ENCODE measurements at places on chromosomes 4 and X.
A peak's percentile ranks its signal among the peaks of the same experiment; 100 is the strongest.

DNA sequence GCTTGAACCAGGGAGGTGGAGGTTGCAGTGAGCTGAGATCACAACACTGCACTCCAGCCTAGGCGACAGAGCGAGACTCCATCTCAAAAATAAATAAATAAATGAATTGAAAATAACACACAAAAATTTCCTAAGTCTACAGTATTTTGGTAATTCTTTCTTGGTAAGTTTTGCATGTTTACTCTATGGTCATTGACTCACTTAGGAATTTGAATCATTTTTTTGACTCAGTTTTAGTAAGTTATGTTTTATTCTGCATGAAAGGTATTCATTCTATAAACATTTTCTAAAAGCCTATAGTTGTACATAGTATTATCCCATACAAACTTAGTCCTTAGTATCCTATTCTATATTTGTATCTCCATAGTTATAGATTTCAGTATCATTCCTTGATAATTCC is 772.9 kb upstream of the SLIT2 start:
- DNase-seq: no peak

DNA sequence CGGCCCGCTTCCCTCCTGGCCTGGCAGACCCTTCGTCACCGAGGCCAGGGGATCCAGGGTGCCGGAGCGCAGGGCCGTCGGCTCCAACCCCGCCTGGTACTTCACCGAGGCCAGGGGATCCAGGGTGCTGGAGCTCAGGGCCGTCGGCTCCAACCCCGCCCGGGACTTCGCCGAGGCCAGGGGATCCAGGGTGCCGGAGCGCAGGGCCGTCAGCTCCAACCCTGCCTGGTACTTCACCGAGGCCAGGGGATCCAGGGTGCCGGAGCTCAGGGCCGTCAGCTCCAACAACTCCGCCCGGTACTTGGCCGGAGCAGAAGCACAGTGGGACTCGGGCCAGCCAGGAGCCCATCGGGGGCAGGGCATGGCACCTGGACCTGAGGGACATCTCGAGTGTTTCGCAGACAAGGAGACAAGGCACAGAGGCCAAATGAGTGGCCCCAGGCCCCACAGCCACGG is 85.1 kb downstream of the FAM53A start:
- no peak for DNase-seq

GRCh38 chrX:20989361-20989760 is 384.9 kb upstream of the CNKSR2 start:
- no peak for DNase-seq

GRCh38 chrX:129678614-129679195 is 23.9 kb upstream of the APLN start:
- no peak for DNase-seq

- no peak for DNase-seq
Measured at GRCh38 chrX:29470030-29470429, 745.3 kb upstream of the MAGEB2 start.

DNA sequence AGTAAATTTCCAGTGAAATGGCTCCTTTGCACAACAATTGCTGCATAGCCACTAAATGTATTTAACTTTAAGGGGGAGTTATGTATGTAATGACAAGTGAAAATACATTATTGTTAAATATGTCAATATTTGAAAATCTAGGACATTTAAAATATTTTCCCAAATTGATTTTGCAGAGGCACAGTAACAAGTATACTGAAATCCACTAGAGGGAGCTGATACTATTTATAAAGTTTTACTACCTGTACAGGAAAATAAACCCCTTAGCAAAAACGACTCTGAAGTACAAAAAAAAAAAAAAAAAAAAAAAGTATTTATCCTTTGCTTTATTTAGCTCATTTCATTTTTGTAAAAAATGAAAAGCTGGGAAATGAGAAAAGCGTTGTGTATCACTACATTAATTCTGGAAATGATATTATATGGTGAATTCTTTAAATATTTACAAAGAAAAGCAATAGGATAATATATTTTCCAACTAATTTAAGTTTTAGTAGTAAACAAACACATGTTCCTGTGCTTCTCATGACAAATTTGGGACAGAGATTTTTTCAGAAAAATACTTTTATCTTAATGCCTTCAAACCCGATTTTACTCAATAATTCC is 727.7 kb downstream of the DMD start:
- DNase-seq: no peak

GRCh38 chr4:43564107-43564506 is 671.6 kb downstream of the GRXCR1 start:
- no peak for DNase-seq

GRCh38 chrX:68411729-68412128 is 21.6 kb downstream of the OPHN1 start:
- no peak for DNase-seq

DNA sequence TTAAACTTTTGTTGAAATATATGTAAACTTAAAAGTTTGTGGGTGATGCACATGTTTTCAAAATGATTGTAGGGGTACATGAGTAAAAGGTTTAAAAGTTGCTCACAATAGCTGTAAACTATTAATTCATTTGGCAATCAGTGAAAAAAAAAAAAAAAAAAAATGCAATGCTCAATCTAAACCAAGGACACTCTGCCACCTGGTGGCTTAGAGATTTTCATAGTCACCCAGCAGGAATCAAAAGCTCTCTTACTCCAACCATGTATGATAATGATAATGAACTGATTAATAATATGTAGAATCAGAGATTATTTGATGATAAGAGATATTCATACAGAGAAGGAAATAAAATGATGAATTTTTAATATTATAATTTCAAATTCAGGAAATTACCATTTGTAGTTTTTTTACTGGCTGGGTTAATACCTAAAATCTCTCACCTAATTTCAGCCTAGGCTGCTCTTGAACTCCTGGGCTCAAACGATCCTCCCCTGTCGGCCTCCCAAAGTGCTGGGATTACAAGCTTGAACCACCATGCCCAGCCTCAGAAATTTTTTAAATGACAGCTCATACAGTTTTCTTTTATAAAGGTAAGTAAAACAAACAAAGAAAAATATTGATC is 46.9 kb upstream of the SLC25A4 start:
- no peak for DNase-seq

DNA sequence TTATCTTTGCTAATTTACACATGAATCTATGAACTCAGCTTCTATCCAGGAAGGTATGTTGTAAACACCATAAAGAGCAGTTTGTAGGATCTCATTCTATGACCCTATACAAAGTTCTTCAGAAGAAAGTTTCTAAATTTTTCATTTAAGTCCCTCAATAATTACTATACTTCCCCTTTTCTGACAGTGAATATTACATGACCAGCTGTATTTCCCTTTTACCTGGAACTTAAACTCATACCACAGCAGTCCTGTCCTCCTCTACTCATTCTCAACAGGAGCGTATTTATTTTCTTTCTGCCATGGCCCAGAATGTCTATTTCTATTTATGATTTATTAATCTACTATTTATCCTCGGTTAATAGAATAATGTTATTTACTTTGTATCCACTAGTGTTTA is 15.8 kb downstream of the RASGEF1B start:
- no peak for DNase-seq

GRCh38 chr4:73275318-73275654 is 16.7 kb upstream of the ANKRD17 start:
- no peak for DNase-seq

DNA sequence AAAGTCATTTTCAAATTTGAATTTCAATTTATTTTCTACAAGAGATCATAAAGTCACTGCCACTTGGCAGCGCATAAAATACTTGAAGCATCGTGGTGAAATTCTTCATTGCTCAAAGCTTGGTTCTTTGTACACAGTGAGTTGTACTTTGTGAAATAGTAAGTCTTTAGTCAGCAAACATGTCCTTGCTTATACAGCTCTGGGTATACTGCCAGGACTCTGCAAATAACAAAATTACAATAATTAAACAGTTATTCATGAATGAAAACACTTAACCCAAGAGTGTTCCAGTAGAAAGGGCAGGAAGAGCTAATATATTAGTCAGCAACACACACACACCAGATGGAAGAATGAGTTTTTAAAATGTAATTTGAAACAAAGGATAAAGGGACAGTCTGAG is 1300.9 kb upstream of the DIAPH2 start:
- no peak for DNase-seq

DNA sequence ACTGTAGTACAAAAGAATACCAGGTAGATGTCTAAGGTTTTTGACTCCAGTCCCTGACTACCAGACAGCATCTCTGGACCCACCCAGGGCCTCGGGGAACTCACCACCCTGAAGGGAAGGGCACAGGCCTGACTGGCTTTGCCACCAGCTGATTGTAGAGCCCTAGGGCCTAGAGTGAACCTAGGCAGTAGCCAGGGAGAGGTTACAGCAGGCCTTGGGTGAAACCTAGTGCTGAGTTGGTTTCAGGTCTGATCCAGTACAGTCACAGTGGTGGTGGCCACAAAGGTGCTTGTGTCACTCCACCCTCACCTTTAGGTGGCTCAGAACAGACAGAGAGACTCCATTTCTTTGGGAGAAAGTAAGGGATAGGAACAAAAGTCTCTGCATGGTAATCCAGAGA is 244.8 kb downstream of the KLHL13 start:
- DNase-seq: no peak

GRCh38 chr4:118373614-118374255 is 20.9 kb upstream of the PRSS12 start:
- no peak for DNase-seq

GRCh38 chr4:99921174-99921573 is 25.2 kb downstream of the DNAJB14 start:
- DNase-seq: no peak

DNA sequence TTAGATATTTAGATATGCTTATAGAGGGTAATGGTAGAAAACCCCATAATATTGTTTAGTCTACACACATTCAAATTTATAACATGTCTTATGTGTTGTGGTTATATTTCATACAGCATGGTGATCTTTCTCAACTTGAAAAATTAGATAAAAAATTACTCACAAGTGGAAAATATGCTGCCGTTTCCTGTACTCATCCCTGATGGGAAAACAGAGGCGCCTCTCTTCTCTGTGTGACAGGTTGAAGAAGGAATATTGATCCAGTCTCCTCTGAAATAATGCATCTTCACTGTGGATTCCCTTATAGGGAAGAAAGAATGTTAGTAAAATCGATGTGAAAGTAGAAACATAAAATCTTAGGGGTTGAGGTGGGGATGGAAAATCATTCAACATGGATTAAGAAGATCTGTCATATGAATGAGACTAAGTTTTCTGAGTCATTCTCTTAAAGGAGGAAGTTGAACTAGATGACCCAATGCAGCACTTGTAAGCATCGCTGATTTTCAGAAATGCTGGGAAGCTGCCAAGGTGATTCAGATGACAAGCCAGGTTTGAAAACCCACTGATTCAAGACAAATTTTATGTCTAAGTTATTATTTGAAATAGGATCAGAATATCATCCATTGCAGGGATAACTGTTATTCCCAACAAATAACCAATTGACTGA is 70.7 kb downstream of the ANKRD50 start:
- no peak for DNase-seq

GRCh38 chr4:137414802-137415201 is 117.5 kb downstream of the PCDH18 start:
- DNase-seq: no peak

DNA sequence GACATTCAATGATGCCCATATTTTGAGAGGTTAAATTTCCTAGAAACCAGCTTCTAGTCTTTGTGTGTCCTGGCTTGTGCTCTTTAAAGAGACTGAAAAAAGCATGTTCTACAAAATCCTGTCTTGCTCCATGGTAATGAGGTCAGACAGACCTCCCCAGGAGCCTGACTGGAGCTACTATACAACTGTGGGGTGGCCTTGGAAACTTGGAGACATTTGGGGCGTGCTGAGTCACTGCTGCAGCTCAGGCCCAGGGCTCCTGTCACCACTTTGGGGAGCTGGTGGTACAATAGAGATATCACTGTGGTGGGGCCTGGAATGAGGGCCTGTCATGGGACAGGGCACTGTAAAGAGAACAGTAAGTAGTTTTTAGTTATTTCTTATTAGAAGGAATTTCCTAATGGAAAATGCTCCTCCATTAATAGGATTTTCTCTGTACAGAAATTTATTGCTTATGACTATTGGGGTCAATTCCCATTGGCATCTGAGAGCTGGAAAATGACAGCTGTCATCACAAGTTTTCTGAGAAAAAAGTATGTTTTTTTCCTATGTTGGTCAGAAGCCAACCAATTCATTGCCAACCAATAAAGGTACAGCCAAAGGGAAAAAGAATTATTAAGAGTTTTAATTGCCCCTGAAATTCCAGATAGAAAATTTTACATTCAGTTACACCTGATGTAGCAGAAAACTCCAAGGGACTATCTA is 207.4 kb upstream of the JADE1 start:
- no peak for DNase-seq

DNA sequence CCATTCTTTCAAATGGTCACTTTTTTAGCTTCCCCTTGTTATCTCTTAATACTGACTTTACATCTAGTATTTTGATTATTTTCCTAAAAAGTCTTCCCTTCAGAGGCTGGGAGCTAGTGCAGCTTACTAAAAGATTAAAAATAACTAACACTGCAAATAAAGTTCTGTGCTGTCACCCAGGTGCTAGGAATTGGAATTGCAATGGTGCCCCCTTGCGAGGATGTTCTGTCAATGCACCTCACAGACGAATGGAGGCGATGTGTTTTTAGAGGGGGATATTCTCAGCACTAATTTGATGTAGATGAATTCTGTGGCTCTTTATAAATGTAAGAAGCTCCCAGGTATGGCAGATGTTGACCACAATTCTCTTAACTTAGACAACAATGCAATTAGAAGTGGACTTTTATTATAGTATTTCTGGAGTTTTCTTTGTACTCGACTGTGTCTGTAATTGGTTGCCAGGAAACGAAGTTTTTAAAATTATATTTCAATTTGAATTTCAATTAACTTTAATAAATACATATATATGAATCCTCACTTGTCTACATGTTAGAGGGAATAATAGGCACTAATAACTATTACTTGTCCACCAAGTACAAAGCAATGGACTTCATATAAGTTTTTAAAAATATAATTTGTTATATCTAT is 22.0 kb upstream of the SMIM31 start:
- peak; percentile 31 for DNase-seq

DNA sequence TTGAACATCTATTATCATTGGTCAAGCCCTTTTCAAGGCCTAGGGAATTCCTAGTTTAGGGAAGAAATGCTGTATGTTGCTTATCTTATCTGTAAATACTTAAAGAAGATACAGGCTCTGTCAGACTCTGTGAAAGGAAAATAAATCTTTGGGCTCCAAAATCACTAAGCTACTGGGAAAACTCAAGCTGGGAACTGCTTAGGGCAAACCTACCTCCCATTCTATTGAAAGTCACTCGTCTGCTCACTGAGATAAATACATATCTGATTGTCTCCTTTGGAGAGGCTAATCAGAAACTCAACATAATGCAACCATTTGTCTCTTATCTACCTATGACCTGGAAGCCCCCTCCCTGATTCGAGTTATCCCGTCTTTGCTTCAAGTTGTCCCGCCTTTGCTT is 108.6 kb upstream of the NDST4 start:
- no peak for DNase-seq

- DNase-seq: no peak
Measured at GRCh38 chr4:139887962-139888735, 222.5 kb downstream of the MGST2 start.

DNA sequence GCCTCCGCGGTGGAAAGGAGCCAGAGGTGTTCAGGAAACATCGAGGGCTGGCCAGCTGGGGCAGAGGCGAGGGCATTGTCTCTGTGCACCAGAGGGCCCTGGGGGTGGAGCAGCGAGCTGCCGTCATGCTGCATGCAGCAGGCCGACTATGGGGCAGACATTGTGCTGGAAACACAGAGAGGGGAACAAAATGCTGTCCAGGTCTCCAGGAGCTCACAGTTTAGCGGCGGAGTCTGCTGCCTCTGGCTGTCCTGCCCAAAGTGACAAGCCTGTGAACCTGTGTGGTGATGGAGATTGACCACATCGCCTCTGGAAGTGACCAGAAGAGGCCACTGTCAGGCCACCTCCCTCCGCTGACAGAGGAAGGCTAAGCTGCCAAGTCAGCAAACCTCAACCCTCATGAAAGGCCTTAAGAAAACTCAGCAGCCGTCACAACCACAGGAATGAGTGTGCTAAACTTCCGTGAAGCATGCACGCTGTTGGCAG is 20.1 kb upstream of the SASH3 start:
- no peak for DNase-seq

All from iPS DF 6.9 (cell line).